Effector CD8-positive, alpha-beta T cell (primary cell): ENCODE measurements at places on chromosomes 12 and 14.

DNA sequence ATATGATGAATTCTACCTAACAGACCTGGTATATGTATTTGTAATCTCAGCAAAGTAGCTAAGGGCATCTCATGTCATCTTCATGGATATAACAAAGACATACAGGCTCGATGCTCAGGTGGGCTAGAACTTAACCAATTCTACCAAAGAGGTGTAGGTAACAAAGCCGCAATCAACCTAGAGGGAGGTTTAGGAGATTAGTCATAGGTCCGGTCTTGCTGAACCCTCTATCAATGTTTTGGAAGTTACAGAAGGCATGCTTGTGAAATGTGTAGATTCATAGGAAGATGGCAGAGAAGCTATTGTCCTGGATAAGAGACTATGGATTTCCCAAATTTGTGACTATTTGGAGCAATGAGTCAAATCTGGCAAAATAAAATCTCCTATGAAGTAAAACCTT, 42.6 kb upstream of the SYCP3 start:
- no peak for DNase-seq

DNA sequence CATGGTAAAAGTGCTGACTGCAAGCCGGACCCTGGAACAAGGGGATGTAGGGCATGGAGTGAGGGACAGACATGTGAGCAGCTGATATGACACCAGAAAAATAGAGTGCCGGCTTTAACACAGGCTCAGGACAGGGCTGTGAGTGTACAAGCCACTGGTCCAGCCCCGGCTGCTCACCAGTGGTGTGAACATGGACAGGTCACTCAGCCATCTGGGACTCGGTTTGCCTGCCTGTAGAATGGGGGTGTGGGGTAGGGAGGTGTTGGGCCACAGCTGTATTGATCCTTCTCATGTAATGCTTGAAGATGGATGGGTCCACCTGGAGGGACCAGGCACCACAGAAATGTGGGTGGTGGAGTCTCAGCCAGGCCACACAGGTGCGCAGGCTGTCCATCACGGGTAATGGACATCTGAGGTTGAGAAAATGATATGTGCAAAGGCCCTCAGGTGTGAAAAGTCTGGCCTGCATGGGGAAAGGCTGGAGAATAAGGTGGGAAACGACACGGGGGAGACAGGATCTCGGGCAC, 10.6 kb upstream of the KRT74 start:
- no peak for DNase-seq

DNA sequence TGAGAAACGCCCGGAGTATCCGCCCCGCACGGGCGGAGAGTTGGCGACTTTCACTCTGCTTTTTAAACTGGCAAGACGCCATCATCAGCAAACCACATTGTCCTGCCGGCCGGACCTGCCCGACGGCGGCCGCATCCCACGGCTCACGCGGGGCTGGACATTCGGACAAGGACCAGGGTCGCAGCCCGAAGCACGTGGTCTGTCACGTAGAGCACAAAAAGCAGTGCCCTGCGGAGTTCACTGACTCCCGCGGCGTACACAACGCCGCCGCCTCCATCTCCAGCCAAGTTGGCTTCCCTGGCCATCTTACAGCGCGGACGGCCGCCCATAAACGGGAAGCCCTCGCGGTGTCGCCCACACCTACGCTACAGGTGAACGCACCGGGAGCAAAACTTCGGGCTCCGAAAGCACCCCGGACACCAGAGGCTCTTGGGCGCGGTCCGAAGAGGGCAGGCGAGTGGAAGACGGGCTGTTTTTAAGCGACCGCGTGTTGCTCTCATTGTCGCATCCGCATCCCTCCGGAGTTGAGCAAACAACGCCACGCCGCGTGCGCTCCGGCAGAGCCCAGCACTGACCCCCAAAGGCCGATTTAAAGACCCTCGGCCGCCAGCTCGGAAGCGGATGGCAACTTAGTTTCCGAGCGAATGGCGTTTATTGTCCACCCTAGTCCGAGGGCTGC, 966 bp downstream of the SINHCAF start:
- peak; percentile 6 for DNase-seq

DNA sequence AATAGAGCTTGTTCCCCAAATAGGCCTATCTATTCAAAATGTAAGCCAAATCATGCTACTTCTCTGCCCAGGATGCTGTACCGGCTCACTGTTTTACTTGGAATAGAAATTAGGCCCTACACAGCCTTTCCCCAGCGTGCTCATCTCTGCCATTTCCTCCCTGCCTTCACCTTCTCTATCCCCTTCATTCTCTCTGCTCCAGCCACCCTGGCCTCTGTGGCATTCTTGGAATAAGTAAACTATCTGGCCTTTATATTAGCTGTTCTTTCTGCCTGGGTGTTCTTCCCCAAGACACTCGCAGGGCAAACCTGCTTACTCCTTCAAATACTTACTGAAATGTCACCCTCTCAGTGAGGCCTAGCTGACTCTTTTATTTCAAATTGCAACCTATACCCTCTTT, 30.9 kb upstream of the DYRK2 start:
- DNase-seq = no peak

DNA sequence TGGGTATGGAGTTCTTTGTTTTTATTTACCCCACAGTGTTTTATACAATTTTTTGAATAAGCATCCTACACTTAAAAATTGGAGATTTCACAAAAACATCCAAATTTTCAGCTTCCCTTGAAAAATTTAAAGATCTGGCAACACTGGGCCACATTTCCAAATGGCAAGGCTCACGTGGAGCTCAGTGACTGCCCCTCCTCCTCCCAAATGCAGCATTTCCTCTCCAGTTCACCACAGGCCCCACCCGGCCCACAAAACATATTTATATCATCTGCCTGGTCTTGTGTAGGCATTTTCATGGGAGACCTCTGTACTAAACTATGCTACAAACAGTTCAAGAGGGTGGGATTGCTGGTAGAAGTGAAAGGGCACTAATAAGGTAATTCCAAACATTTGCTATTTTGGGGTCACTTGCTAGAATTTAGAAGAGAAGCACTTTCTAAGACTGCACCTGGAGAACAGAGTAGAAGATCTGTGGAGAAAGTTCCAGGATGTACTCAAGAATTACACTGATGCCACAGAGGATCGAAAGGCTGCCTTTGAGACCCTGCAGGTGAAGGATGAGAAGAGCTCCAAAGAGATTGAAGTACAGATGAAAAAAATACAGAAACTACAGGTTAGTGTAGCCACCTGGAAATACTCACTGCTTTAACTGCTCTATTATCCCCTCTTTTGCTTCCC, 7.3 kb downstream of the FKBP11 start:
- no peak for DNase-seq

GRCh38 chr12:98754095-98754494, 109.0 kb downstream of the APAF1 start:
- no peak for DNase-seq

DNA sequence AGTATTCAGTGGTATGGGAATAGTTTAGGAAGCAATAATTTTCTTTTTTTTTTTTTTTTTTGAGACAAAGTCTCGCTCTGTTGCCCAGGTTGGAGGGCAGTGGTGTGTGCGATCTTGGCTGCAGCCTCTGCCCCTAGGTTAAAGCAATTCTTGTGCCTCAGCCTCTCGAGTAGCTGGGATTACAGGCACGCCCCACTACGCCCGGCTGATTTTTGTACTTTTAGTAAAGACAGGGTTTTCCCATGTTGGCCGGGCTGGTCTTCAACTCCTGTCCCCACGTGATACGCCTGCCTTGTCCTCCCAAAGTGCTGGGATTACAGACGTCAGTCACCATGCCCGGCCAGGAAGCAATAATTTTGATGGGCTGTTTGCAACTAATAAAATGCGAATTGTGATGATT, 62.1 kb downstream of the ATG14 start:
- DNase-seq = no peak

GRCh38 chr12:52222692-52223091, 10.4 kb upstream of the KRT7 start:
- DNase-seq = no peak

DNA sequence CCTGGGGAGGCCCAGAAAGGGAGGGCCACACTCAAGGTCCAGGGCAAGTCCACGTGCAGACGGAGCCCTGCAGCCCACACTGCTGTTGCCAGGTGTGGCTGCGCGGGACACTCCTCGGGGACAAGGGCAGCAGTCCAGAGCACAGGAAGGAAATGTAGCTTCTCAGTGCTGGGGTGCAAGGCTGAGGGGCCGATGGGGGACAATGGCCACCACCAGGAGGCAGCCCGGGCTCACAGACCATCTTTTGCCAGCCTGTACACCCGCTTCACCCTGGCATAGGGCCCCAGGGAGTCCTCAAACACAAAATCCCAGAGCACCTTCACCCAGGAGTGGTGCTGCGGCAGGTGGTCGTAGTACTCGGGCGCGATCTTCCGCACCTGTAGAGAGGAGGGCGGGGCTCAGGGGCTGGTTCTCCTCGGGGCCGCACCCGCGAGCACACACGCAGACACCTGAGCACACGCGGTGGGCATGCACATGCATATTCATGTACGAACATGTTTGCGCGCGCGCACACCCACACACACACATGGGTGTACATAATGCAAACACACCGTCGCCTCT, 12.8 kb downstream of the DEGS2 start:
- peak; percentile 39 for DNase-seq

DNA sequence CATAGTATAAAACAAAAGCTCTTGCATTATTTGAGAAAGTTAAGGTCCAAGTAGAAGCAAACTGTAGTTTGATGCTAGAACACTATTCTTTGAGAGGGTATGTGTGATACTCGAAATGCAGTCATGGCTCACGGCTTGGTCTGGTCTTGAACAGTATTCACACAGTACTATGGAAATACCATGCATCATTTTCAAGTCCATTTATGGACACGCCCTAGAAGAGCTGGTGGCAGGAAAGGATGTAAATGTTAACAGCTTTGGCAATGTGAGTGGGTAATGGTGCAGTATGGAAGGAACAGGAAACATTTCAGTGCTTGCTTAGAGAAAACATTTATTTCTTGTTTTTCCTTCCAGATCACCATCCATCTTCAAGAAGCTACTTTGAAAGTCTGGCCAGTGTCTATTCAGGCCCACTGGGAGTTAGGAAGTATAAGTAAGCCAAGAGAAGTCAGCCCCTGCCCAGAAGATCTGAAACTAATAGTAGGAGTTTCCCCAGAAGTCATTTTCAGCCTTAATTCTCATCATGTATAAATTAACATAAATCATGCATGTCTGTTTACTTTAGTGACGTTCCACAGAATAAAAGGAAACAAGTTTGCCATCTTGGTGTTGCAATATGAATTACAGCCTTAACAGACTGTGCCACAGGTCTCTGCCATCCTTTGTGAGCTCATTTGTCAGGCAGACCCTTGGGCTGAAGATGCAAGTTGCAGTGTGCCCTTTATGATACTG, 5.7 kb upstream of the AKAP5 start:
- no peak for DNase-seq

- DNase-seq = peak; percentile 91
Measured at GRCh38 chr14:102316743-102317563, 2.6 kb upstream of the ZNF839 start.

DNA sequence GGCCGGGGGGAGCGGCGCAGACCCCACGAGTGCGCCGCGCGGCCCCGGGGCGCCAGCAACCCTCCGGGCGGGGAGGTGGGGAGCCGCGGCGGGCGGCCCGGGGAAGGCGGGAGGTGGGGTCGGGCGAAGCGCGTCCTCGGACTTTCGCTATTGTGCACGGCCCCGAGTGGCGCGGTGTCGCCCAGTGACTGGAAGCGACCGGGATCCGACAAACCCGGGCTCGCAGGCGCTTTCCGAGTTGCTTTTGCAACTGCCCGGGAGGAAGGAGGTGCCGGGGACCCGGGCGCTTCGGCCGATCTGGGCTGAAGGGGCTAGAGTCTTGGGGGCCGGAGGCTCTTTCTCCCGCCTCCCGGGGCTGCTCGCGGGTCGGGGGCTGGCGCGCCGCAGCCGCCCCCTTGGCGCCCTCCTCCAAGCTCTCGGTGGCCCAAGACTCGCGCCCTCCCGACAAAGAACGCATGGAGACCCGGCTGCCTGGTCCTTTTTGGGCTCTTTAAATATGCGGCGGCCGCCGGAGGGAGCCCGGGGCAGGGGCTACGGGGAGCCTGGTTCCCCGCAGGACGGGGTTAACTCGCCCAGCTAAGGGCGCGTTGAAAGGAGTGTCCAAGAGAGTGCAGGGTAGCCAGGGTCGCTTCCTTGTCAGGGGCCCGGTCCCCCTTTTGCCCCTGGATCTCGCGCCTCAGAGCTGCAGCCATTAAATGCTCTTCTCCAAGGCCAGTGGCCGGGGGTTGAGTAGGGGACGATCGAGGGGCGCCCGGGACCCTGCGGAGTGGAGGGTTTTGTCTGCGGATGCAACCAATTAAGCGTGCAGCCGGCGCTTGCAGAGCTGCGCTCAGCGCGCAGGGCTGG, 1.4 kb downstream of the HMGA2 start:
- no peak for DNase-seq

GRCh38 chr12:29516431-29516875, 19.0 kb upstream of the OVCH1 start:
- DNase-seq = no peak

DNA sequence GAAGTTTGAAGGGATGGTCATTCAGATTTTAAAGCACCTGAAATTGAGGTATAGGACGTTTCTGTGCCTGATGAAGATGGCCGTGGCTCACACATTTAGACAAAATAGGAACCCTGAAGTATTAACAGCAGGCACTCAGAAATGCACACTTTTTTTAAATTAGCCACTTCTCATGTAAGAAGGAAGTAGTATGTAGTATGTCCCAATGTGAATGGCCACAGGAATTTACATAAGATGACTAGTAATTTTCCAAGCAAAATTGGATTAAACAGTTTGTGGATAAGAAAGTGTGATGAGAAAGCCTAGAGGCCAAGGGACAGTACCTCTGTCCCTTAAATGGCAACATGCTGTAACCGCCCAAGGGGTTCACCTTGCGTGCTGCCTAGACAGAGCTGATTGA, 1.8 kb upstream of the MIS18BP1 start:
- DNase-seq = no peak
